Stimulated activated CD4-positive, alpha-beta T cell treated with anti-CD3 and anti-CD28 coated beads, Interleukin-15, amount 100 ng/mL, for 1 hour (primary cell): ENCODE measurements at places on chromosomes 12 and 14.

DNA sequence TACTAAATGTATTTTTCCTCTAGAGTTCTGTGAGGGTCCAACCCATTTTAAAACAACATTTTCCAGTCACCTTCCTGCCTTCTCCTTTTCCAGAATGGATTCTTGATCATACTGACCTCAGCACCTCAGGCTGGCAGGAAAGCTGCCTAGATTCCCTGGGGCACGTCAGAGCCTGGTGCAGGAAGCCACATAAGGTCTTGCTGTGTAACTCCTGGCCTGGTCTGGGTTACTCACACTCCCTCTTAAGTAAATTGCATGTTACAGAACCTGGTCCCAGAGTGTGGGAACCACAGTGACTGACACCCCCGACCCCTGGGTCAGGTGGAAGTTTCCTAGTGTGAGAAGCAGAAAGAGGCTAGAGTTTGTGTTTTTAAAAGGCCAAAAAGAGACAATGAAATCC is 209.8 kb downstream of the SPTSSA start:
- no peak for DNase-seq

DNA sequence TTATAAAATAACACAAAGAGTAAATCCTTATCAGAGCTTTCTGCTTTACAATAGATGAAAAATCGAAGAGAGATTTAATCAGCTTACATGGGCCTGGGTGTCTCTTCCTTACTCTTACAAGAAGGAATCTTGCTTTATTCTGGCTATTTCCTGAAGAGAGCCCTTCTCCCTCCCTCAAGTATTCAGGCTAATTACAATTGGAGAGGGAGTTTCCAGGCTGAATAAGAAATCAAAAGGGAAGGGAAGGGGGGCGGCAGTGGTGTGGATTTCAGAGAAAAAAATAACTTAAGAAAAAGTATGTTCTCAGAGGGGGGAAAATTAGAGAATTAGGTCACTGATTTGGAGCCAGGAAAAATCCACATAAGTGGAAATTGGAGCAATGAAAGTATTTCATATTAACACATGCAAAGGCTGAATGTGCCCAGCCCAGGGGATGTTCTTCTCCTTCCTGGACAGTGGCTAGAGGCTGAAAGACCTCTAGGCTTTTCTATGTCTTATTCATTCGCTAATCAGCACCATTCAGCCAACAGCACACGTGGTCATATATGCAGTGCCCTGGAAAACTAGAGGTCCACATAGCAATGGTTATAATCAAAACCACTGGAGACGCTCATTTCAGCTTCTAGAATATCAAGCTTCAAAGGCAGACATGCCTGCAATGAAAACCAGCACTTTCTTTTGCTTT is 158.9 kb upstream of the BTG1 start:
- DNase-seq: no peak

DNA sequence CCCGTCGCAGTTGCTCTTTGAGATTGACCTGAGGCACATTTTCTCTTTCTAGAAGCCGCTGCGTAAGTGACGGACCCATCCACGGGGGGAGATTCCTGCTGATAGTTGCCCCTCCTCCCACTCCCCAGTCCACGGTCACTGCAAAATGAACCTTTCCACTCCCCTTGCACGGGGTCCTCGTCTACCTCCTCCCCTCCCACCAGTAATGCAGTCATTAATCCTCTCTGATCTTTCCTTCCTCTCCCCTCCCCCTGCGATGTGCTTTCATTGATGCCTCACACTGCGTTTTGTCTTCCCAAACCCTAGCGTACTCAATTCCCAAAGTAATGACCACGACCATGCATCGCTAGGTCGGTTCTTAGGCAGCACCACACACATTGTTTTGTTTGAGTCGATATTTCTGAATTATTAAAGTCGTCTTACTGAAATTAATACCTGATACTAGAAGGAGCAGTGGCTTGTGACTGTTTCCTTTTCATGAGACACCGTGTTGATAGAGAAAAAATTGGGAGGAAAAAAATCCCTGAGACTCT is 857 bp downstream of the ETNK1 start:
- peak; percentile 3 for DNase-seq

GRCh38 chr12:10750385-10750727 is 27.2 kb upstream of the YBX3 start:
- DNase-seq: no peak

GRCh38 chr14:74568380-74568649 is 43.7 kb downstream of the LTBP2 start:
- no peak for DNase-seq

- DNase-seq: no peak
Measured at GRCh38 chr12:18868717-18869116, 130.8 kb downstream of the CAPZA3 start.

DNA sequence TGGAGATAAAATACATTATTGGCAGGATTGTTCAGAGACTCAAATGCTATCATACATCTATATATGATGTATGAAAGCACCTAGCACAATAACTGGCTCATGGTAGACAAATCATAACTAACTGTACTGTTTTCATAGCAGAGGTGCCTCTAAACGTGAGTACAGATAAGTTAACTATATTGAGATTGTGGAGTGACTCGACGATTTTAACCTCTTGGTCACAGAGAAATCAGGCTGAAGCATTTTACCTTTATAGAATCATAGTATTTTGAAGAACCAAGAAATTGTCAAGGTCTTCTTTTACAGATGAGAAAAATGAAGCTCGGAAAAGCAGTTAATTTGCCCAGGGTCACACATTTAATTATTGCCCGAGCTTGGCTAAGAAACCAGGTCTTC is 666 bp upstream of the DERA start:
- no peak for DNase-seq

DNA sequence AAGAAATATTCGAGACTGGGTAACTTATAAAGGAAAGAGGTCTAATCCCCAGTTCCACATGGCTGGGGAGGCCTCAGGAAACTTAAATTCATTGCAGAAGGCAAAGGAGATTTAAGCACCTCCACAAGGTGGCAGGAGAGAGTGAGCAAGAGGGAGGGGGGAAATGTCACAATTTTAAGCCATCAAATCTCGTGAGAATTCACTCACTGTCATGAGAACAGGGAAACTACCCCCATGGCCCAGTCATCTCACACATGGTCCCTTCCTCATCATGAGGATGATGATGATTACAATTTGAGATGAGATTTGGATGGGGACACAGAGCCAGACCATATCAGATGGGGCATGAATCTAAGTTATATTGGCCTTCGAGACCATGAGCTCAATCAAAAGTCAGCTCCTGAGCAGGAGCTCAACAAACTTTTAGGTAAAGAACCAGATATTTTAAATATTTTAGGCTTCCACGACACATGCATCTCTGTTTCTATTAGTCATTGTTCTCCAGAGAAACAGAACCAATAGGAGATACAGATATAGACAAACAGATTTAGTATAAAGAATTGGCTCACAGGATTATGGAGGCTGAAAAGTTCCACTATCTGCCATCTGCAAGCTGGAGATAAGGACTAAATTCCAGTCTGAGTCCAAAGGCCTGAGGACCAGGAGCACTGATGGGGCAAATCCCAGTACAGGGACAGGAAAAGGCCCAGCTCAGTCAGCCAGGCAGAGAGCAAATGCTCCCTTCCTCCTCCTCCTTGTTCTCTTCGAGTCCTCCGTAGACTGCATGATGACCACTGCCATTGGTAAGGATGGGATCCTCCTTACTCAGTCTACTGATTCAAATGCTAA is 24.9 kb downstream of the DGLUCY start:
- DNase-seq: no peak

DNA sequence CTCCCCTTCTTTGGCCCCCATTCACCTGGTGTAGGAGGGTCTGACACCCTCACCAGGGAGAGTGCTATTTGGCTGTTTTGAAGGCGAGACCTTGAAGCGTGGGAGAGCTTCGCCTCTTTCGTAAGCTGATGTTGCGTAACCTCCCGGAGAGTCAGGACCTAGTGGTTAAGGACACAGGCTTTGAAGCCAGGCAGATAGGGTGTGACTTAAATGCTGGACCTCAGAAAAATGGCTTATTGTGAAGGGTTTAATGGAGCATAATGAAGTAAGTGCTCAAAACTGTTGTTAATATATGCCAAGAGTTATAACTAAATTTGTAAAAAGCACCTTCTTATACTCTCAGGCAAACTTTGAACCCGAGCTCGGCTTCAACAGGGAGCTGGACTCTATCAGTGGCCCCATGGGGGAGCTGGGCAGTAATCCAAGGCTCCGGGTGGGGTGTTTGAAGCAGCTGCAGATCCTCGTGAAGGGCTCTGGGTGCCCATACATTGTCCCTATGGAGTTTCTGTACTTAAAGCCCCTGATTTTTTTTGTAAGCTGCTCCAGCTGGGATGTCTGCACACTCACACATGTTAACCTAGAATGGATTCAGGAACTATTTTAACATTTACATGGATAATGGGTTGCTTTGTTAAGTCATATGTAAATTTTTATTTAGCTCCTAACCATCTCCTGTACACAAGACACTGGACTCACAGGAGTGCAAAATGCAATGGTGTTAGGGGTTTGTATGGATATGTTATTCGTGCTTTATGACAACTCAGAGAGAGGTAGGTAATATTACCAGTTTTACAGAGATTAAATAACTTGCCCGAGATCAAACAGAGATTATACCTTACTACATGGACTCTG is 26.0 kb downstream of the PPFIBP1 start:
- DNase-seq: no peak

- no peak for DNase-seq
Measured at GRCh38 chr14:54603362-54603761, 36.4 kb downstream of the SAMD4A start.

DNA sequence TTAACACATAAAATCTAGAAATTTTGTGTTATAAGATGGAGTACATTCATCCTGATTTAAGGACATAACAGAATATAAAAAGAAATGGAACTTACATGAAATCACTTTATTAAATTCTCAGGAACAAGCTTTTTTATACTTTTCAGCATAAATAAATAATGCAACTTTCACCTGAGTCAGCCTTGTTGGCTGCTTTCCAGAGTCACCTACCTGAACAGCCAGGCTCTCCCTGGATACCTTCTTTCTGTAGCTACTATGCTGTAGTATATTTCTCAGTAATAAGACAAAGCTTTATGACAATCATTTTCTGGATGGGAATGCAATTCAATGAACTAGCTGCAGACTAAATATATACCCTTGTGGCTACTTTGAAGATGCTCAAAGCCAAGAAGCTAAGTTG is 111.9 kb downstream of the NTS start:
- DNase-seq: no peak

DNA sequence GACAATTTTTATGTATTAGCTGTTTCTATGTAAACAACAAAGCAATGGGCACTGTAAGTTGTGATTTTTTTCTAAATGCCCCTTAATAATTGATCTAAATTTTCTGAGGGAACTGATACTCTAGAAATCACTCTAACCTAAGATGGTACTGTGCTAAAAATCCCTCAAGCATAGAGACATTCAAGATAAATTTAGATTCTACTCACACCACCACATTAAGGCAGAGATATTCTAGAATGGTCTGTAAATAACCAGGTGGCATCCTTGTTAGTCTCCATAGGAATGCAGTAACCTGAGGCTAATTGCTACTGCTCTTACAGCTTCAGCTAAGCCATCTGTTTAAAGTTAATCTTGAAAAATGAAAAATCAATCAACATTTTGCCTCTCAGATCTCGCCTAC is 87.3 kb downstream of the SLC41A2 start:
- DNase-seq: no peak

- no peak for DNase-seq
Measured at GRCh38 chr14:103131580-103131979, 8.3 kb downstream of the TNFAIP2 start.
